ENCODE measurements at places on chromosomes 2 and 18. TPM values are rescaled to one million over a fixed set of nuclear protein-coding genes. Genes with fewer than 3 reads are reported as not detected.

SERPINB13 gene
- not detected for total RNA-seq

PROKR1 gene
- not detected for total RNA-seq

GALNT5 gene
- total RNA-seq = not detected

- peaks cover 14% of the 10 kb centered on the region for H3K4me1 ChIP-seq
- H3K4me3 ChIP-seq = no peak overlapping the region
These were observed 158.0 kb downstream of the AGPS start for GRCh38 chr2:177550264-177551200.

DNA sequence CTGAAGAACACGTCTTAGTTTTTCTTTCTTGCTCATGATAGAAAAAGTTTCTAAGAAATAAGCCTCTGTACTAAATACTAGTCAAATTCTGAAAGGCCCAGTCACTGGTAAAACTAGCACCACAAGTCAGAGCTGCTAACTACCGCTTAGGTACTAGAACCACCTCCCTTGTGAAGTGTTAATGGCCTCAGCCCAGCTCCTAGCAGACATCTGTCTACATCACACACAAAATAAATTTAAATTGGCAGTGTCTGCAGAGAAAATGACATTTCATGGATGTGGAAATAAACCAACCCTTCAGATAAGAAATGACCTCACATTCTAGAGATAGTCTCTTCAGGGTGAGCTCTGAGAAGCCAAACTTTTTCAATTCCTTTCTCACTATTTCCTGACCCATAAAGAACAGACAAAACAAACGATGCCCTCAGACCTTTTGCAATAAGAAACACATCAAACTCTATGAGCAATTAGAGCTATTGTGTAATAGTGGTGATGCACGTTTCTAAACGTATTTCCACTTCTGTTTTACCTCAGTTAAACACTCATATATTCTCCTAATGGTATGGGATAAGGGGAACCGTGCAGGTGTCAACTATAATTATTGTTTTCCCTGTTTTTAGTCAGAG, 70.3 kb upstream of the DSG1 start:
- no peaks in the 10 kb centered on the region for H3K36me3 ChIP-seq
- no peaks in the 10 kb centered on the region for H3K27me3 ChIP-seq
- no peak overlapping the region for H3K4me3 ChIP-seq
- H3K27ac ChIP-seq = no peak overlapping the region
- DNase-seq = no peak
- H3K4me1 ChIP-seq = no peaks in the 10 kb centered on the region

DNA sequence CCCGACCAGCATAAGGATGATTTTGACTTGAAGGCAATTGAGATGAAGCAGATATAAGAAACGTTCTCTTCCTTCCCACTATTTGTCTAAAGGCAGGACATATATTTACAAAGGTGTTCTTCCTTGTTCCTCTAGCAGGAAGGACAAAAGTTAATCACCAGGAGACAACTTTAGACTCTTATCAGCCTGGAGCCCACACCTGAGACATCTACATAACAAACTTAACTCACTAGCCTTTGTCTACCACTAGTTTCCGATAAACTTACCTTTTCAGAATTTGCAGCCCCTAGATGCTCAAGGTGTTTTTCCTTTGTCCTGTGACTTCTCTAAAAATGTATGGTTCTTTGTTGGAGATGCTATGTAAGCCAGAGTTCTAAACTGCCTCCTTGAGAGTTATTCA, 1047.8 kb upstream of the NXPH2 start:
- H3K36me3 ChIP-seq = no peaks in the 10 kb centered on the region
- H3K4me1 ChIP-seq = no peaks in the 10 kb centered on the region
- no peak overlapping the region for H3K27ac ChIP-seq
- H3K27me3 ChIP-seq = no peaks in the 10 kb centered on the region
- DNase-seq = no peak
- no peak overlapping the region for H3K4me3 ChIP-seq

DNA sequence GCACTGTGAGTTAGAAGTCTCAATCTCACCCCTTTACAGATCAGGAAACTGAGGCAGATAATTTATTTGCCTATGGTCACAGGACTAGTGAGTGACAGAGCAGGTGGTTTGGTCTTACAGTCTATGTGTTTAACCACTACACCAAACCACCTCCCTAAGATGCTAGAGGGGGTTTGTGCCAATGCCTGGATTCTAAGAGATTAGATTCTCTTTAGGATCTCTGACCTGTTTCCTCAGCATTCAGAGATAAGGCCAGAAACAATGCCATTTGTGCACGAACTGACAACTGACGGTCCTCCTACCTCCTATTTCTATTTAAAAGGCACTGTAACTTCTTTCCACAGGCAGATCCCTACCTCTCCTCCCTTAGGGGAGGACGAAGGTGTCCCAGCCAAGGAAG, 2.3 kb upstream of the SLC20A1 start:
- DNase-seq = no peak
- H3K36me3 ChIP-seq = peaks cover 19% of the 10 kb centered on the region
- peaks cover 46% of the 10 kb centered on the region for H3K4me1 ChIP-seq
- no peak overlapping the region for H3K27ac ChIP-seq
- H3K4me3 ChIP-seq = no peak overlapping the region

GRCh38 chr18:79603321-79604204, 76.0 kb upstream of the CTDP1 start:
- no peak overlapping the region for H3K27ac ChIP-seq
- DNase-seq = no peak
- no peaks in the 10 kb centered on the region for H3K36me3 ChIP-seq
- H3K4me1 ChIP-seq = peaks cover 2% of the 10 kb centered on the region

DNA sequence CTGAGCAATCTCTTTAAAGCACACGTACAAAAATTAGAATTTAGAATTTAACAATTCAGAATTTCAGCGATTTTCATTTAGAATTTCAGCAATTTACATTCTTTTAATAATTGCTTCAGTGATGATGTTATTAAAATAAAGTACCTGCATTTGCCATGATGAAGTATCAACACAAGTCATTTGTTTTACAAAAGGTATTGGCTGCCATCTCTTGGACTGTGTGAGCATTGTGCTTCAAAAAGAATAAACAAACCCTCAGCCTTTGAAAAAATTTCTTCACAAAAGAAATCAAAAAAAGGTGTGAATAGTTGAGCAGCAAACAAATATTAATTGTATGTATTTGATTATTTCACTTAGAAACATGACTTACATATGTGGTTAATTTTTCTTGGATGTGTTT, 27.1 kb upstream of the ZC3H15 start:
- DNase-seq = no peak
- peaks cover 5% of the 10 kb centered on the region for H3K36me3 ChIP-seq
- H3K4me1 ChIP-seq = peaks cover 5% of the 10 kb centered on the region
- no peak overlapping the region for H3K27ac ChIP-seq
- H3K27me3 ChIP-seq = no peaks in the 10 kb centered on the region
- H3K4me3 ChIP-seq = no peak overlapping the region

GRCh38 chr18:79123948-79124347, 54.8 kb downstream of the ATP9B start:
- H3K4me3 ChIP-seq = no peak overlapping the region
- H3K36me3 ChIP-seq = peaks cover 12% of the 10 kb centered on the region
- H3K27me3 ChIP-seq = no peaks in the 10 kb centered on the region
- H3K4me1 ChIP-seq = peaks cover 6% of the 10 kb centered on the region

GRCh38 chr18:8389391-8390340, 219.6 kb upstream of the RAB12 start:
- no peaks in the 10 kb centered on the region for H3K36me3 ChIP-seq
- no peak overlapping the region for H3K27ac ChIP-seq
- H3K27me3 ChIP-seq = no peaks in the 10 kb centered on the region
- H3K4me3 ChIP-seq = no peak overlapping the region

GRCh38 chr2:237625777-237626176, 1.6 kb upstream of the LRRFIP1 start:
- H3K27ac ChIP-seq = no peak overlapping the region
- DNase-seq = no peak
- H3K27me3 ChIP-seq = peaks cover 17% of the 10 kb centered on the region

- peak; percentile 19 for DNase-seq
- no peak overlapping the region for H3K4me3 ChIP-seq
- no peaks in the 10 kb centered on the region for H3K4me1 ChIP-seq
- no peaks in the 10 kb centered on the region for H3K27me3 ChIP-seq
These were observed 34.4 kb upstream of the TRAPPC8 start for GRCh38 chr18:31977270-31977872.
